Activated CD4-positive, alpha-beta T cell treated with anti-CD3 and anti-CD28 coated beads for 48 hours (primary cell): ENCODE measurements at places on chromosomes 4 and X.

DNA sequence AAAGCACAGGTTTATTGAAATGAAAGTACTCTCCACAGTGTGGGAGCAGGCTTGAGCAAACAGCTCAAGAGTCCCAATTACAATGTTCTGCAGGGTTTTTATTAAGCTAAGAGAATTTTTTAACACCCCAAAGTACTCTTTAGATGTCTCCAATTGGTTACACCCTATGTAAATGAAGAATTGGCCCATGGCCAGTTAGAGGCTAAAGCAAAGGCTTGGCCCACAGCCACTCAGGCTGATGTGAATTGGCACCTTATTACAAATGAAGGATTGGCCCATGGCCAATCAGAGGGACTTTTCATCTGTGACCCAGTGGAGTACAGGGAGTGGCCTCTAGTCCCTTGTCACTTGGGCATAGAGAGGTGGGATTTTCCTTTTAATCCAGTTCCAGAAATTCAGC is 30.1 kb upstream of the IQCM start:
- DNase-seq = no peak

GRCh38 chrX:120736989-120737388 is 107.1 kb upstream of the C1GALT1C1 start:
- no peak for DNase-seq

DNA sequence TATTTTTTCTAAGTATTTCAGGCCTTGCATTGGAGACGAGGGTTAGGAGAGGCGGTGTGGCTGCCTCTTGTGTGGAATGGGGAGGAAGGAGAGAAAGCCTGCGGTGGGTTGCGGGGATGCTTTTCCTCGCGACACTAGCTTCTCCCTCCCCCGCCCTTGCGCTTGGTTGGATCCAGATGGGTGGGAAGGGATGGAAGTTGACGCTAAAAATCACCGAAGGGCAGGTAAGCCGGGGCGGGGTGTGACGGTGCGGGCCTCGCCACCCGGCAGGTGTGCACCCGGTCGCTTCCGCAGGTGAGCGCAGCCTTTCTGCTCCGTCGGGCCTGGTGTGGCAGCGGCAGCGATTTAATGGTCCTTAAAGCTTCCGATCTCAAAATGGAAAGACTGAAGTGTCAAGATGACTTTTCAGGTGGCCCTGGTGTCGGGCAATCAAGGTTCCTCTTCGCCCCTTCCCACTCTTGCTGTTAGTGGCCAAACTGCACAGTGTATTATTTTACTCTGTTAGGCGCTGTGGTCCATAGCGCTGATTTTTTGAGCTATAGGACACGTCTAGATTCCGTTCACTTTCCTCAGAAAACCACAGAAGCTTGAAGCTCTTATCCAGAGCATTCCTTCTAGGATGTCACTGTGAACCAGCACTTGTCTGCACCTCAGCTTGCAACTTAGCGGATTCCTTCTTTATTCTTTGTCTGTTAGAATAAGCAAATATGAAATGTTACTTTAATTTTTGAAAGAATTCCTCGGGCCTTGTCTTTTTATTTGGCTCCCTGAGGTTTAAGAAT is 765 bp downstream of the ENOPH1 start:
- DNase-seq = peak; percentile 61

DNA sequence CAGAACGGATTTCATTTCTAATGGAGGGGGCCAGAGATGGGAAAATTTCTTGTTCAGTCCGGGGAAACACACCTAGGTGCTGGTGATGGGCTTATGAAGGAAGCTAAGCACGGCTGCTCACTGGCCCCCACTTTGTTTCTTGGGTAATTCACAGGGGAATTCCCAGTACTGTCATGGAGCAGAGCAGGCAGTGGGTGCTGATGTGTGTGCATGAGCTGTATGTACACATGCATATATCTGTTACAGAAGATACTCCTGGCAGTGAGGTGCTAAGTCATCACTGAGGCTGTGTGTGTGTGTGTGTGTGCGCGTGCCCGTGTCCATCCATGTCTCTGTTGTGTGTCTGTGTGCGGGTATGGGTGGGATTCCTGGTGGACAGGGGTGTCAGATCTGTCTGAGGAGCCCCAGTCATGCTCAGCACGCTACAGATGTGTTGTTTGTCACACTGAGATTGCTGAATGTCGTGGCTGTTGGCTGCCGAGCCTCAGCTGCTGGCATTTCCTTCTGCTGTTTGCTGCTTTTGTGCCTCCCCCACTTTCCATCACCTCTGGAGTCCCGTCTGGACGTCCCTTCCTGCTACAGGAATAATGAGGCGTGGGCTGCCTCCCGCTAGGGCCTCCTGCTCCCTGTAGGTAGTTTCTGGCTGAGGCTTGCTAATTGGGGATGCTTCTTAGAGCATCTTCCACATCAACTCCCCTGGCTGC is 53.3 kb downstream of the JADE1 start:
- peak; percentile 51 for DNase-seq

DNA sequence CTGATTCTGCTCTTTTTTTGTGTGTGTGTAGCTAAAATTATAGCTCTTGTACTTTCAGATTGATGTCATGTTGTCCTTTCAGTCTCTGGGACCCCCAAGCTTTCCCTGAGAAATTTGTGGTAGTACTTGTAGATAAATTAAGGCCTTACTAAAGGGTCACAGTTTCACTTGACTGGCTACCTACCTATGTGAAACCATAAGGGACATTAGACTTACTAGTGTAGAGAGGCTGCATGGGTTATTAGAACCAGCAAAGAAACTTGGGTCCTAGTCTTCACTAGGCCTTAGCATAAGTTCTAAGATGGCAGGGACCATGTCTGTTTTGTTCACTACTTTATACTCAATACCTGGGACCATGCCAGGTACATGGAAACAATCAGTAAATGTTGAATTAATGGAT is 21.4 kb downstream of the WDR44 start:
- no peak for DNase-seq

DNA sequence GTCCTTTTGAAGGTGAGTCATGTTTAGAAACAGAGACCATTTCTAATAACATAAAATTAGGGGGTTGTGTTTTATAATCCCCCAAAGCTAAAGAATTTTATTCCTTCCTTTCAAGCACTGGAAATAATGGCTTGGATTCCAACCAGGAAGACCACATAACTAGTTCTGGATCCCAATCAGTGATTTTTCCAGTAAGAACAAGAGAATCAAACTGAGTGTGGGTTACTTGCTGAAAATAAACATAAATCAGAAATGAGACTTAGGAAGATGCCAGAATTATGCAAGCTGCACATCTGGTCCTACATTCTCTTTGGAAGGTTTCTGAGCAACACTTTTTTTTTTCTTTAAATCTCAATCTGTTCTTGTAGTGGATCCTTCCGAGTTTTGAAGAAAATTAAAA is 76.3 kb downstream of the SOWAHB start:
- DNase-seq = no peak

GRCh38 chr4:41683326-41683725 is 65.2 kb downstream of the PHOX2B start:
- DNase-seq = no peak

DNA sequence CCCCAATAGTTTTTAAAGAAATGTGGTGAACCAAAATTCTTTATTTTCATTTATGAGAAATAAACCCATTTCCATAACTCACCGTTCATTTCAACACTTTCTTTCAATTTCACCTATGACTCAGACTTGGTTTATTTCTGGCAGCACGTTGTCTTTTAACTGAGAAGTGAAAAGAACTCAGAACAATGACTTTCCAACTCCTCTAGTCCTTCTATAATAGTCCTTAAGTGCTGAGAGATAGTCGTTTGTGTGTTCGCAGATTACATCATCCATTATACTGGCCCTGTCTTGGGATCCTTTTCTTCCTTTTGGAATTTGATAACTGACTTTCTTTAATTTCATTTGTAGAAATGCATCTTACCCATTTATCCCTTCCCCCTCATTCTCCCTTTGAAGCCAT is 113.6 kb downstream of the GLUD2 start:
- no peak for DNase-seq

DNA sequence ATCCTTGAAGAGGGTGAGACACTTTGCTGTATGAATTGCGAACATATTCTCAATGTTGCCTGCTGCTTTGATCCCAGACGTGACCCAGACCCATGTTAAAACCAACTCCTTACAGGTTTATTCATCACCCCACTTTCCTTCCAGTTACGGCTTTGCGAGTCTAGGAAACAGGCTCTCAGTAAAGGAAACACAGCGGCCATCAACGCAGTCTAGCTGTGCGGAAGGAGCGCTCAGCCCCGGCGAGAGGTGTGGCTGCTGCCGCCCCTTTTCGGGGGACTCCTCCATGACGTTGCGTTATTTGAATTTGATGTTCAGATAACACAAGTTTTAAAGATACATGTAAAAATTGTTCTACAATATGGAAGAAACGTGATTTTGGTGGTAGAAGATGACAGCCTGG is 206.4 kb upstream of the FAT1 start:
- DNase-seq = no peak

DNA sequence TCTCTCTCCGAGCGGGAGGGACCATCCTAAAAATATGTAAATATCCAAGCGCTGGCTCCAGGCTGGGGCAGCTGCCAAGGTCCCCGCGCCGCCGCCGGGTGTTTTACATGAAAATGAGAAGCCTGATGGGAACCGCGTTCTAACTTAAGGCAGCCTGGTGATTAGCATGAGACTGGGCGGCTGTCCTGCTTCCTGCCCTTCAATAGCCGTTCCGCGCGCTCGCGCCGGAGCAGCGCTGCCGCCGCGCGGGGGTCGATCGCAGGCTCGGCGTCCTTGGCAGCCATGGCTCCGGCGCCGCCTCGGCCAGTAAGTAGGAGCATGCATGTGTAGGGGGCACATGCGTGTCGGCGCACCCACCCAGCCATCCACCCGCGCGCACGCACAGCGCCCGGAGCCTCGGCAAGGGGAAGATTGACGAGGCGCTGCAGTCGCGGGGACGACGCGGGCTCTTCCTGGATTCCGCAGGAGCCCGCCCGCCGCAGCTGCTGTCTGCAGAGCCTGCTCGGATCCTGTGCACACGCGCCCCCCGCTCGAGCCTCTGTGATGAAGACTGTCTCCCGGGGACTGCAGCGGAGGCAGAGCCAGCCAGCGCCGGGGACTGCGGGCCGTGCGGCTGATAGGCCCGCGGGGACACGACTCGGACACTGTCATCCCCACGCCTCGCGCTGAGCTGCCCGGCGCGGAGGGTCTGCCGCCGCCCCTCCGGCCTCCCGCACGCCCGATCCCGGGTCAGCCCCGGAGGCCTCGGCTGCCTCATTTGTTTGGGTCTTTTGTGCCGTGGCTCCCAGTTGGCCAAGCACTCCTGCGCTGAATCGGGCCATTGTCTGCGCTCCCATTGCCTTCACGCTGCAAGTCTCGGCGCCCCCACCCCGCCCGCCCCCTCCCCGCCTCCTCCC is 734 bp downstream of the STOX2 start:
- peak; percentile 12 for DNase-seq

GRCh38 chr4:24794480-24794879 is 893 bp upstream of the SOD3 start:
- no peak for DNase-seq

DNA sequence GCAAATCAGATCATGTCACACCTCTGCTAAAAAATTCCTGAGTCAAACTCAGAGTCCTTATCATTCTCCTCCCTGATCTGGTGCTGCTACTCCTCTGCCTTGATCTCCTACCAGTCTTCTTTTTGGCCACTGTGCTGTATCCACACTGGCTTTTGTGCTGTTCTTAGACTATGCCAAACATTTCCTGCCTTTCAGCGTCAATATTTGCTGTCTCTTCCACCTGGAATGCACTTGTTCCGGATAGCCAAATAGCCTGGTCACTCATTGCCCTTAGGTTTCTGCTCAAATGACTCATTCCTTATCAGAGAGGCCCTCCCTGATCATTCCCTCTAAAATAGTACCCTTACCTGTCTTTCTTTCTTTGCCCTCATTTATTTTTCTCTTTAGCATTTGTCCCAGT is 24.4 kb upstream of the RP2 start:
- no peak for DNase-seq

GRCh38 chrX:10033375-10034007 is 66.3 kb downstream of the CLDN34 start:
- DNase-seq = no peak
